ENCODE measurements at places on chromosomes 11 and 22.

DNA sequence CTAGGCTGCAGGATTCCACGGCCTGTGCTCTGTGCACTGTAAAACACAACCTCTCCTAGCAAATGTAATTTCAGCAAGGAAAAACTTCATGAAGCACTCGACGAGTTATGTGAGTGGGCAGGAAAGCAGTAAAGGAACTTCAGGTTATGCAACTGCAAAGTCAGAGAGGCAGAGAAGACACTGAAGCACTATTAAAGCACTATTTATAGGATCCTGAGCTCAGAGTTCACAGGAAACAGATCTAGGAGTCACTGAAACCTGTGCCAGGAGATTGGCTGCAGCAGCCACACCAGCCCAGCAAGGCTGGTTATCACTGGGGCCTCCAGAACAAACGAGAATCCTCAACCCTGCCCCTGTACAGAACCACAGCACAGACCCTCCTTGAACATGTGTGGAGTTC lies 2.5 kb downstream of the SMIM35 start:
- DNase-seq = peak; percentile 27

DNA sequence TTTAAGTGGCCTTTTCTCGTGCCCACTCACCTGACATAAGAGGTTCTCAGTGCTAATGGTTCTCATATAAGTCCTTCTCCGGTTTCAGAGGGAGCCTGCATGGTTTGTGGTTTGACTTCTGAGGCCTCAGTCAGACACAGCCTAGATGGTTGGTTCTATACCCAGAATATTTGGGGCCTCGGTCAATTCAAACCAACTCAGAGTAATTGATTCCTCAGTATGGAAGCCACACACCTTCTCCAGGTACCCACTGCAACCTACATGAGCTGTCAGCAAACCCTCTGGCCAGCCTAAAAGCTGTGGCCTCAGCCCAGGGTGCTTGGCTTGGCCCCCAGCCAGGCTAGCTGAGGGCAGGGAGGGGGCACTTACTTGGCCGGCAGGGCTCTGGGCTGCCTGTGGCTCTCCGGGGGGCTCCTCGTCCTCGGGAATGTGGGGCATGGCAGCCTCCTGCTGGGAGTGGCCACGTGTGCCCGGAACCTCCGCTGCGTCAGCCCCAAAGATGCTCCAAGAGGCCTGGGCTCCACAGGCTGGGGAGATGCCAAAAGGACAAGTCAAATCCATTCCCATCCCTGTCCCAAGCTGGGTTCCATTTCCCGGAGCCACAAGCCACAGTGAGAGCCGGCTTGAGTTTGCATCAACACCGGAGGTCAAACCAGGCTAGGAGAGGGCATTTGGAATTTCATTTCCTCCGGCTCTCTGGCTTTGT lies 41.7 kb downstream of the IRAG1 start:
- no peak for DNase-seq

- no peak for DNase-seq
Measured at GRCh38 chr11:103497268-103497667, 388.0 kb downstream of the DYNC2H1 start.

DNA sequence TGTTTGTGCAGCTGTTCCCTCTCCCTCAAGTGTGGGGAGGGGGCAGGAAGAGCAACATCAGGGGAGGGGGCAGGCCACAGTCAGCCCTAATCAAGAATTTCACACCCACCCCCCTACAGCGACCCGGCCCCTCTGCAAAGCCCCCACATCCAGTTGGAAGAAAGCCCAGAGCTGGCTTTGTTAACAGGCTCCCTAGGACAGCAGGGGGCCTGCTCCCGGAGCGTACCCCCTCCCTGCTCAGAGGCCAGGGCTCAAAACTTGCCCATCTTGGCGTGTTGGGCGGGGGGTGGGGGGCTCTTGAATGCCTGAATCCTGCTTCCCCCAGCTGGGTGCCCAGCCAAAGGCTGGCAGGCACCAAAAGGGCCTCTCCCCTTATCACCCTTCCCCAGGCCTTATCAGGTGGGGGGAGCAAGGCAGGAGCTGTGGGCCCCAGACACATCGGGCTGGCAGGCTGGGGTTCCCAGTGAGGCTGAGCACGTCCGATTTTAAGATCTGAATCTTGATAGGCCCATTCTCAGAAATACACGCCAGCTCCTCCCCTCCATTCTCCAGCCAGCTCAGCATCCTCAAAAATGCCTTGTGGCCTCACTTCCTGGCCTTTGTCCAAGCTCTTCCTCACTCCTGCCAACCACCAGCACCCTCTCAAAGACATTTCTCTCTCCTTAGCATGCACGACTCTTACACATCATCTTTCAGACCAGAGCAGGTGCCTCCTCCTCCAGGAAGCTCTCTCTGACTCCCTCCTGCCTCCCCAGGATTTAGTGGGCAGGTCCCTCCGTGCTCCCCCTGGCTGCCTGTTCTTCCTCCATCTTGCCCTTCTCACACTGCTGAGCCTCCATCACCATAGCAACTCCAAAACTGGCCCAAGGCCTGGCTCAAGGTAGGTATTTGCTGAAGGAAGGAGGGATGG lies 384.8 kb downstream of the MN1 start:
- peak; percentile 22 for DNase-seq

GRCh38 chr11:9263840-9264315 lies 1.3 kb downstream of the DENND5A start:
- DNase-seq = no peak

- DNase-seq = no peak
Measured at GRCh38 chr11:48005831-48006270, 25.5 kb downstream of the PTPRJ start.

- no peak for DNase-seq
Measured at GRCh38 chr11:45178890-45179671, 32.6 kb downstream of the PRDM11 start.

- peak; percentile 27 for DNase-seq
Measured at GRCh38 chr11:134224710-134225664, 516 bp downstream of the VPS26B start.

- no peak for DNase-seq
Measured at GRCh38 chr11:102456381-102456780, 3.8 kb upstream of the TMEM123 start.

- DNase-seq = no peak
Measured at GRCh38 chr11:32594272-32594671, 10.6 kb downstream of the EIF3M start.

GRCh38 chr11:116689413-116690127 lies 83.2 kb downstream of the BUD13 start:
- DNase-seq = no peak

- no peak for DNase-seq
Measured at GRCh38 chr11:117145393-117145761, 1.3 kb downstream of the PAFAH1B2 start.

- DNase-seq = no peak
Measured at GRCh38 chr11:61083601-61084147, 18.6 kb upstream of the CD5 start.

DNA sequence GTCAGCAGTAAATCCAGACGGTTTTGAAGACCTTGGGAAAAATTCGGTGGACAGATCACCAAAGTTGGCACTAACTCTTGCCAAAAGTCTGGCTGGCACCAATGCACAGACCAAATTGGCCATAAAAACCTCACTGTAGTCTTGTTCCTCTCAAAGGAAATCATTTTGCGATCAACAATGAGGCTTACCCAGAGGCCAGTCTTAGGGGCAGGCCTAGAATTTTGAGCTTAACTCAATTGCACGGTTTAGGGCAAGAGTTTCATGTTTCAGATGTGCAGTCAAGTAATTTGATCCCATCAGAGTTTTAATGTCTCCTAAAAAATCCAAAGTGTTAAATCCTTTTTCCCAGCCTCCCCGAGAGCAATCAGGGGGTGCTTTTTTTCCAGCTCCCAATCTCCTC lies 19.0 kb downstream of the MPPED2 start:
- DNase-seq = no peak

- no peak for DNase-seq
Measured at GRCh38 chr22:19407649-19408606, 23.6 kb downstream of the HIRA start.

DNA sequence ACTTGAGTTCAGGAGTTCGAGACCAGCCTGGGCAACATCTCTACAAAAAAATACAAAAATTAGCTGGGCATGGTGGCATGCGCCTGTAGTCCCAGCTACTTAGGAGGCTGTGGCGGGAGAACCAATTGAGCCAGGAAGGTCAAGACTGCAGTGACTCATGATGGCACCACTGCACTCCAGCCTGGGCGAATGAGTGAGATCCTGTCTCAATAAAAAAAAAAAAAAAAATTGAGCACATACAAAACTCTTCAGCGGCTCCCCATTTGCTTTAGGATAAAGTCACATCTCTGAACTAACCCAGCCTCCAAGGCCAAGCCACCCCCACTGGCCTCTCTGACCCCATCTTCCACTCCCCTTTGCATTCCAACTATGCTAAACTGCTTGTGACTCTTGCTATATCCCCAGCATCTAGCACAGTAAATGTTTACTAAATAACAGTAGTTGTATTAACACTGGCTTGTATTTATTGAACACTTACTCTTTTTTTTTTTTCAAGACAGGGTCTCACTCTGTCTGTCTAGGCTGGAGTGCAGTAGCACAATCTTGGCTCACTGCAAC lies 28.9 kb downstream of the CREB3L1 start:
- DNase-seq = no peak

DNA sequence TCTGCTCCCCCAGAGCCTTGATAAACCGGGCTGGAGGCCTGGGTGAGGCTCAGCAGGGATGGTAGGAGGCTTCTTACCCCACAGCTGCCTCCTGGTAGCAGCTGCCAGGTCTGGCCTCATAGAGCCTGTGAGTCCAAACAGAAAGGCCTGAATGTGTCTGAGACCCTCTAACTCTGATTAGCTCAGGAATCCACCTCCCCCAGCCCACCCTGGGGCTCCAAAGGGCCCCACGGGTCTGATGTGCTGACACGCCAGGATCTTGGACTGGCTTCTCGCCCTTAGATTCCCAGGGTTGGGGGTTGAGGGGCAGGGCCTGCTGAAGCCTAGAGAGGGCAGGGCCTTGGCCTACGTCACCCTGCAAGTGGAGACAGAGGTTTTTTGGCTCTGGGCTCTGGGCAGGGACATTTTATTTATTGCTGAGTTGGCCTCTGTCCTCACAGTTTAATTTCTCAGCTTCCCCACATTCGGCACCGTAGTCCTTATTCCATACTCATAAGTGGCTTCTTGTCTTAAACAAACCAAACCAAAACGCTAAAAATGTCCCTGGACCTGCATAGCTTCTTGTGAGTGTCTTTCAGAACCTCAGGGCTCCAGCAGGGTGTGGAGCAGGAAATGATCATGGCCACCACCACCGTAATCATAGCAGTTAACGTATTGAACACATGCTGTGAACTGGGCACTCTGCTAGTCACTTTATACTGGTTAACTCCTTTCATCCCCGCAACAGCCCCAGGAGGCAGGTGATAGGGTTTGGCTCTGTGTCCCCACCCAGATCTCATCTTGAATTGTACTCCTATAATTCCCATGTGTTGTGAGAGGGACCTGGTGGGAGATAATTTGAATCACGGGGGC lies 25.1 kb downstream of the KIAA1671 start:
- DNase-seq = no peak

- DNase-seq = no peak
Measured at GRCh38 chr22:44898236-44898635, 111.6 kb downstream of the PHF21B start.

DNA sequence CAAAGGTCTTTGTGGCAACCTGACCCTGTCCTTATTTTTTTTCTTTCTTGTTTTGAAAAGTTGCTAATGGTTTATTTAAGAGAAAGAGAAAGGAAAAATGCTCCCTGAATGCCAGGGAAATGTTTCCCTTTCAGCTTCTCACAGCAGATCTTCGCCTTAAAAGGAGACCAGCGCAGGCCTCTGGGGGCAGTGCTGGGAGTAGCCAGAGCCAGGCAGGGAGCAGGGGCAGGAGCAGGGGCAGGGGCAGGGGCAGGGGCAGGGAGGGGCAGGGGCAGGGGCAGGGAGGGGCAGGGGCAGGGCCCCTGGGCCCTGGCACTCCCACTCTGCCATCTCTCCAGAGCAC lies 5.1 kb downstream of the MOB2 start:
- no peak for DNase-seq

- no peak for DNase-seq
Measured at GRCh38 chr22:19035474-19036228, 86.6 kb downstream of the DGCR2 start.

GRCh38 chr11:60193687-60194433 lies 11.0 kb upstream of the MS4A6A start:
- peak; percentile 57 for DNase-seq

GRCh38 chr11:32888805-32889204 lies 3.8 kb upstream of the QSER1 start:
- DNase-seq = no peak

GRCh38 chr11:41039592-41039991 lies 419.9 kb downstream of the LRRC4C start:
- DNase-seq = no peak

DNA sequence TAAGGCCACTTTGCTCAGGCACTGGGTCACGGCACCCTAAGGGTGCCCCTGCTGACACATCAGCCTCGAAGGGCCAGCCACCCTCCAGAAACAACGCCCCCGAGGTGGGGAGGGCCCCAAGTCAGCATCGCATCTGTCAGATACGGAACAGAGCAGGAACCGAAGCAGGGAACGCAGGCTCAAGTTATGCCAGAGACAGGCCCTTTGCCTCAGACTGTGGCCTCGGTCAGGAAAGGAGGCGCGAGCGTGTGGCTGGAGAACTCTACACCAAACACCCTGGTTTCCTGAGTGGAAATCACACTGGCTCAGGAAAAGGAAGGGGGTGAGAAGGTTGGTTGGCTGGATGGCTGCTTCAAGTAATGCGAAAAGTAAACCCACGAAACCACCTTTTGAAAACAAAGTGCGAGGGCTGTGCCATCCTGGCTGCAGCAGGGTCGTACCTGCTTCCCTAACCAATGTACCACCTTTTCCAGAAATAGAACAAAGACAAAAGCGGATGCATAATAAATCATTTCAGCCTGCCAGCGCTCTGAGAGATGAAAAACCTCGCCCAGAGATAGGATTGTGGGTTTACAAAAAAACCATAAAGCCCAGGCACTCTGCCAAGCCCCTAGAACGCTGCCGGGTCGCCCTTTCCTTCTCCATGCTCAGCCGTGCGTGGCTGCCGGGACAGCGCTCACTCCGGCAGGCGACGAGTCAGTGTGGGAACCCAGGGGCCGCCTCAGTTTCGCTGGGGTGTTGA lies 38.6 kb downstream of the TRMU start:
- DNase-seq = no peak

DNA sequence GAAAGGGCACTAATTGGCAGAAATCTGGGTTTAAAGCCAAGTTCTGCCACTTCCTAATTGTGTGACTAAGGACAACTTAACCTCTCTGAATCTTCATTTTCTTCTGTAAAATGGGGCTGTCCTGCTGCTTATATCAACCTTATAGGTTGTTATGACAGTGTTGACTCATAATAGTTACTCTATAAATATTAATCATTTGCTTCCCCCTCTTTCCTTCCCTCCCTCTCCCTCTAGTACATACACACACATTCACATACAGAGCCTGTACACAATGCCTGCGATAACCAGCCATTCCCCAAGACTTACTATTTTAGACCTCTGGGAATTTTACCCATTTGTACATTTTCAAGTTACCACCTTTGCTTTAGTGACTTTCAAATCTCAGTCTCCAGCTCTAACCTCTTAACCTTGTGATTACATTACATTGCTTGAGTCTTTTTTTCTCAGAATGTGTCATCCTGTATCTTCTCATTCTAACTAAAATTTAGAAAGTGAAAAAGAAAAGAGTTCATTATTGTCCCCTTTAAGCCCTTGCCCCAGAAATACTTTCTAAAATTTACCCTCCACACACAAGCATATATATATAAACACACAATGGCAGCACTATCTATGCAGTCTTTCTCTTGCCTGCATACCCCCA lies 31.9 kb downstream of the GDPD4 start:
- DNase-seq = no peak
